ENCODE measurements at places on chromosomes 2 and 18.

- DNase-seq = no peak
Observed at GRCh38 chr2:232240906-232241305, 137.6 kb upstream of the ALPP start.

DNA sequence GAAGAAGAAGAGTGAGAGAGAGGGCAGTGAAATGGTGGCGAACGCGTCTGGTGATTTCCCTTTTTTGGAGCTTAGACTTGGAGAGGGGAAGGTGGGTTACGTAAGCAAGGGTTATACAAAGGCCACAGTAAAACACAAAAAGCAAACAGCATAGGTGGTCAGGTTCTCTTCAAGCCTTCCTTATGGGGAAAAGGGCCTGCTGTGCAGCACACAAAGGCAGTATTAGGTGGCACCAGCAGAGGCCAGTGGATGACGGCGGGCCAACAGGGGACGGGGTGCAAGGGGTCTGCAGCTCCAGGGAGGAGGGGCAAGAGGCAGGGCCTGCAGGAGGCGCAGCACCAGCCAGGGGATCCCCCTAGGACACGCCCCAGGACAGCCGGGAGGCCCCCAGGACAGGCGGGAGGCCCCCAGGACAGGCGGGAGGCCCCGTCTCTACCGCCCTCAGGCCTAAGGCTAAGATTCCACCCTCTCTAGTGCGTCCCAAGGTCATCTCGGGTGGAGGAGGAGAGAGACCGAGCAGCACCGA lies 32.6 kb upstream of the NPC1 start:
- peak; percentile 29 for DNase-seq

DNA sequence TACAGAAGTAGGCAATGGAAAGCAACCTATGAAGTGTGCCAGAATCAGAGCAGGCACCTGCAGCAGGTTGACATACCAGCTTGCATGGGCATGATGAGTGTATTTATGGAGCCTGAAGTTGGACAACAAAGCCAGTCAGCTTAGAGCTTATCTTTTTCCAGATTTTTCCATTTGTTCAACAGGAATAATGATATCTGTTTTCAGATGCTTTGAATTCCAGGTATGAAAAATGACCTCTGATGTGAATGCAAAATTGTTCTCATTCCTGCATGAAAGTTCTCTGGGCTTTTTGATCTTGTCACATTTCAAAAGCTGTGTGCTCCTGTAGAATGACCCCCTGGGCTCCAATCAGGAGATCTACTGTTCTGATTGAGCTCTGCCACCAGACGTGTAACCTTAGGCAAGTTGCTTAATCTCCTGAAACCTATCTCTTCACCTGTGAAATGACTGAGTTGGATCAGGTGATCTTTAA lies 38.2 kb upstream of the VIT start:
- no peak for DNase-seq

- no peak for DNase-seq
Observed at GRCh38 chr2:69095305-69095704, 82.3 kb downstream of the ANTXR1 start.

DNA sequence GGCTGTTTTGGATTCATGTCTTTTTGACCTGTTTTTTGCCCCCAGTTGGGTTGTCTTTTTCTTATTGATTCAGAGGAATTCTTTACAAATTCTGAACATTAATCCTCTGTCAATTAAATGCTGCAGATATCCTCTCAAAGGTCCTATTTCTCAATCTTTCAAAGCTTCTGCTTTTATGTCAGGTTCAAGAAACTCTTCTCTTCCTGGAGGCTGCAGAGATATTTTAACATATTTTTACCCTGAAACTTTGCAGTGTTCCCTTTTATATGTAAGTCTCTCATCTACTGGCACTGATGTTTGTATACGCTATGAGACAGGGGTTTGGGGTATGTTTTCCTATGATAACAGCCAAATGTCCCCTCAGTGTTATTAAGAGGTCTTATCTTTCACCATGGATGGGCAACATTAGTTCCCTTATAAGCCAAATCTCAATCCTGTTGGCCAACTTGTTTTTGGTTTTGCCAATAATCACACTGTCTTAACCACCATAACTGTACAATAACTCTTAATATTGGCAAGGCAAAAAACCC lies 159.3 kb downstream of the HDAC4 start:
- DNase-seq = no peak

GRCh38 chr2:12299431-12299830 lies 417.3 kb upstream of the TRIB2 start:
- DNase-seq = no peak

GRCh38 chr18:8354304-8354703 lies 254.9 kb upstream of the RAB12 start:
- no peak for DNase-seq

DNA sequence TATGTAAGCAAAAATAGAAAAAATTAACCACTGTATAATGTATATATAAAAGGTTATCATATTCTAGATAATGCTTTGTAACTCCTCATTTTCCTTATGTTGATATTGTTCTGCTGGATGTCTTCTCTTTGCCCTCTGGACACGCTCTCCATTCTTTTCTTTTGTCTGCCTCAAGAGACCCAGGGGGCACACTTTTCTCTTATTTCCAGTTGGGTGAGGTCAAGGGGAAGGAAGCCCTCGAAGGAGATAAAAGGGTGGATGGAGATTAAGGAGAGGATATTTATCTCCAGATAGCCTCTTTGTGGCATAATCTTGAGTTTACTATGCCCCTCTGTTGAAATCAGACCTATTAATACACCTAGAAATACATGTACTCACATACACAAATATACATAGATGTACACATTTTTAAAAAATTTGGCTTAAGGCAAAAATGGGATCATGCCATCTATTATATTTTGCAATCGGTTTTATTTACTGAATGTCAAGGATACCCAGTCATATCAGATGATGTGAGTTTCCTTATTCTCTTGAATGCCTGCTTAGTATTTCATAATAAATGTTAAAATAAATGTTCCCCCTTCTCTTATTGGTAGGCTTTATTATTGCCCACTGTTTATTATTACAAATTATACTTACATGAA lies 65.3 kb downstream of the LCLAT1 start:
- no peak for DNase-seq
